ENCODE measurements at places on chromosomes 13 and 19.

DNA sequence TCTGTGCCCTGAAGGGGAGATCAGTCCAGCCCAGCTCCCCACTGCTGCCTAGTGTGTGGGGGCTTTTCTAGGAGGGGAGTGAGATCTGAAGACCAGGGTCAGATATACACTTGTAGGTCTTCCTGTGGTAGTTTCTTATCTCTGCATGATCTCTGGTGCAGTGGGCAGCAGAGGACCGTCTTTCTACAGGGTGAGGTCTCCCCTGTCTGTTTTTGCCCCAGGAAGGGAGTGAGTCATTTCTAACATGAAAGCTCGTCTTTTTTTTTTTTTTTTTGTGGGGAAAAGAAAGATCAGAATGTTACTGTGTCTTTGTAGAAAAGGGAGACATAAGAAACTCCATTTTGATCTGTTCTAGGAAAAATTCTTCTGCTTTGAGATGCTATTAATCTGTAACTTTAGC is 8.8 kb upstream of the ZNF808 start:
- no peak for DNase-seq

DNA sequence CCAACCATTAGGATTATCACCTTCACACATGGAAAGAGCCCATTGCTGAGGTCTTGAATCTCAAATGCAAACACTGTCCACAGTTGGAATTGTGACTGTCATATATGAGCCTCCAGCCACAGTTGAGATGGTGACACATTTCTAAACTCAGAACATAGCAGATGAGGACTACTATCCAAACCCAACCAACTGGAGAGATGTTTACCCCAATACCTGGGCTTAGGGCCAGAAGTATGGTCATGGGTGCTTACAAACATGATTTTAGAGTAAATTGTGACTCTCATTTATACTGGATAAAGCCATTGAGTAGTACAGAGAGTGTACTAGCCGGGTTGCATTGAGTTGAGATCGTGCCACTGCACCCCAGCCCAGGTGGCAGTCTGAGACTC is 14.0 kb upstream of the ZNF681 start:
- DNase-seq, result no peak

DNA sequence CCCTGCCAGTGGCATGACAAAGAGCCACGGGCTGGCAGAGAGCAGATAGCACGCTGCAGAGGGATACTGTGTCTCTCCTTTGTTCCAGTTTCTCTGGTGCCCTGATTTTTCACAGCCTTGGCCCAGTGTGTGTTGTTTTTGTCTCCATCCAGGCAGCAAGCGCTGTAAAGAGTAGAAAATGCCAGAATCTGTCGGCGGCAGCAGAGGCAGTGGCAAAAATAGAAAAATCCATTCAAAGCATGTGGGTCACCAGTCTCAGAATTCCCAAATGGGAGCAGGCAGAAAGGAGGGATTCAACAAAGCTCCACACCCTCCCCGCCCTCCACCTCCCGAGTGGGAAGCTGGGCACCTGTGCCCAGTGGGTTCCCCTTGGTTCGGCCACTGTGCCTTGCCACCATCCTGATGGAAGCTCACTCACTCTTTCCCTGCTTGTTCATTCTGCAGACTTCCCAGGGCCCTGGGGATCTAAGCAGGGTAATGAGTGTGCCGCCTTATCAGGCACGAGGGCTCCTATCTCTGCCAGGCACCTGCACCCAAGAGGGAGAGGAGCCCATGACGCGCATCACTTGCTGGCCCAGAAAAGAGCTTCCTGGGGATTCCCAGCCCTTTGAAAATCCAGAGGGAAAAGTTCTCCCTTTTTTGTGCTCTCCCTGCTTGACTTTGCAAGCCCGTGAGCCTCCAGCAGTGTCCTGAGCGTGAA is 416.9 kb downstream of the IRS2 start:
- no peak for DNase-seq

- DNase-seq, result no peak
Observed at GRCh38 chr13:34419025-34419424, 523.0 kb upstream of the NBEA start.

DNA sequence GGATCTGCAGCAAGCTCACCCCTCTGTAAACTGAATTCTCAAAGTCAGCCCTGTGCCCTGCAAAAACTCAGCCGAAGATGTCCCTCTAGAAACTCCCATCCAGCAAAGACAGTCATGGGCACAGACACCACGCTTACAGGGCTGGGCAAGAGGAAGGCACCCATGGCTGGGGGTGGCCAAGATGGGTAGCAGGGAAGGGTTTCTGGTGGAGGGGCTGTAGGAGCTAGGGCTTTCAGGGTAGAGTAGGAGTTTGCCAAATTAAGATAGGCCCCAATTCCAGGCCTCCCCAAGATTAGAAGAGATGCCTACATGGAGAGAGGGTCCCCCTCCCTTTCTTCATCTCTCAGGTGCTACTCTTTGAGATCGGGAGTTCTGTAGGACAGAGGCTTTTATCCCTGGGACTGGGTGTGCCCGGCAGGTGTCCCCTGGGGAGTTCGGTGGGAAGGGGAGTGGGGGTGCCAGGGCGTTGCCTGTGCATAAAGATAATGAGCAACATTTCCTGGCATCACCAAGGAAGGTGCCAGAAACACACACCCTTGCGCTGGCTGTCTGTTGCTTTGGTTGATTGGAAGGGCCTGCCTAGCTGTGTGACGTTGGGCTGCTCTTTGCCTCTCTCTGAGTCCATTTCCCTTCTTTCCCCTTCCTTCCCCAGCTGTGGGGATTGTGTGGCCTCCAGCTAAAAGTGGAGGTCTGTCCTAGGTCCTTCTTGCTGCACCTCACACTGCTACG is 9.4 kb downstream of the NRTN start:
- no peak for DNase-seq
